ENCODE measurements at places on chromosomes 11 and 22.

GRCh38 chr11:105829084-105829483 is 193.0 kb downstream of the MSANTD4 start:
- DNase-seq = no peak

DNA sequence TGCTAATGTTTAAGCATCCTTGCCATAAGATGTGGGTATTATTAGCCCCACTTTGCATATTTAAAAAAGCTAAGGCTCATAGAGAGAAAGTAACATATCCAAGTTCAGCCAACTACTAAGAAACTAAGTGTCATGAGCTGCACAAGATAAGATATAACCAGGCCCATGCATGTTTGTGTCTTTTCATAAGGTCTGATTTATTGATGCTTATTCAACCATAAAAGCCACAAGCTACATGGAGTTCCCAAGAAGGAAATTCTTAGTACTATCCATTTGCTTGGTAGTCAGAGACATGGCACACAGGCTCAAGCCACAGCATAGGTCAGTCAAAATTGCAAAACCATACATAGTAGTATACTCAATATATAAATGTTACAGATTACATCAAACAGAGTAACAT is 488.5 kb downstream of the SOX6 start:
- no peak for DNase-seq

- DNase-seq = no peak
Observed at GRCh38 chr11:110295086-110295485, 1.3 kb downstream of the RDX start.

DNA sequence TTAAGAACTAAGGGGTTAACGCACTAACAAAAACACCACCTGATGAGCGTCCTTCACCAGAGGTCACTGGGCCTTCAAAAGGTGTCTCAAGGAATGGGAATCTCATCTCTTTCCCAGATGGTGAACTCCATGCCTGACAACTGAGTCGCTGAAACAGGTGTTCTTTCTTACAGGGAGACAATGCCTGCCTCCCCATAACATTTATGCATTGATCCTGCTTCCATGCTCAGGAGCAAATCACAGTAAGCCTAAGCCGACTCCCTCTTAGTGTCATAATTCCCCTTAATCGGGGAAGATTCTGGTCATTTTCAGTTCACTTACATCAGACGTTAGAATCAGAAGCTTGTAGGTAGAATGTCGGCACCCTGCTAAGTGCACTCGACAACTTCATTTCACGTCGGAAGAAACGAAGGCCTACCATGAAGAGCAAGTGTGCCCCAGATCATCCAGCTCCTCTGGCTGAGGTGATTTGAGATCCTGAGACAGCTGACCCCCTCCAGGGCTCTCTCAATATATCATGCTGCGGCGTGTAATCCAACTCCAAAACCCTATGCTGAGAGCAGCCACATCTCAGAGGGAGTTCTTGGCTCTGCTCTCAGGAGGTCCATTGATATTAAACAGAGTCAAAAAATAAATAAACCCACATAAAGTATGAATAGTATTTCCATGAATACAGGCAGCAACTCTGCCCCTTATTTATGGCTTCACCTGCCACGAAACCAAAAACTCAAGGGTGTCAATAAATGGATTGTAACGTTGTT is 163.1 kb downstream of the LARGE1 start:
- DNase-seq = no peak

DNA sequence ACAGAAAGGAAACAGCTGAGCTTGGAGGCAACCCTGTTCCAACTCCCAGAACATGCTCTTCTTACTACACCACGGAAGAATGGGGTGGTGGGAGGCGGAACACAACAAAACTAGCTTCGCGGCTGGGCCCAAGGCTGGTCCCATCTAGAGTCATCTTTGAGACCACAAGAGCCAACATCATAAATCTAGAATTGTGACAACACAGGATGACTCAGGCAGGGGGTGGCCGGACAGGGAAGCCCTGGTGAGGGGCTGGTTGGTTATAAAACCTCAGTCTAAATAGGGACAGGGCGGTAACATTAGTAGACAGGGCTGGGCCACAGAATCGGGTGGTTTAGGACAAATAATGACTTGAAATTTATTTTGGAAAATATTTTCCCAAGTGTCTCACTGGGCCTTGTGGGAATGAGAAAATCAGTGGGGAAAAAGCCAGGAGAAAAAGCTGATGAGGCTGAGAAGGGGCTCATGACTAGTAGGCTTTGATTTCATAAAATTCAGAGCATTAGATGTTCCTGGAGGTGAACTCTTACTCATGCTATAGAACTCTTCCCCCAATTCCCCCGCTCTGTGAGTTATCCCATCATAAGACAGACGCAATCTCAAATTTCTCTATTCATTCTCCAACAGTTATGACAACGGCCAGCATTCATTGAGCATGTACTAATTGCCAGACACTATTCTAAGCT is 151.8 kb upstream of the TIMP3 start:
- no peak for DNase-seq
